Bronchial epithelial cell (primary cell): ENCODE measurements at places on chromosomes 12 and 14. TPM values are rescaled to one million over a fixed set of nuclear protein-coding genes. Genes with fewer than 3 reads are reported as not detected.

Gene LALBA
- total RNA-seq: not detected in 2 replicates

Gene DDX11
- 17.1 and 20.9 TPM in 2 replicates for total RNA-seq

Gene CCDC177
- total RNA-seq: not detected in 2 replicates

Gene MYF6
- total RNA-seq: not detected in 2 replicates

Gene GUCY2C
- total RNA-seq: not detected in 2 replicates

Gene CACNA1C
- not detected in 2 replicates for total RNA-seq

Gene TTC9
- 5.3 and 9.7 TPM in 2 replicates for total RNA-seq

Gene COCH
- 0.26 TPM in 1 of 2 replicates, not detected in the other for total RNA-seq

Gene RNASE3
- total RNA-seq: not detected in 2 replicates

Gene PPP4R4
- total RNA-seq: 14.0 and 23.8 TPM in 2 replicates

Gene SLC10A1
- not detected in 2 replicates for total RNA-seq

Gene SRP54
- total RNA-seq: 86.2 and 87.1 TPM in 2 replicates

Gene RNASE13
- total RNA-seq: not detected in 2 replicates

Gene PPP1R1A
- not detected in 2 replicates for total RNA-seq

Gene FSCB
- not detected in 2 replicates for total RNA-seq

Gene RPGRIP1
- total RNA-seq: not detected in 2 replicates

Gene VWF
- total RNA-seq: 0.26 and 0.51 TPM in 2 replicates

Gene FAM181A
- total RNA-seq: not detected in 2 replicates

Gene NFATC4
- total RNA-seq: 4.7 and 7.3 TPM in 2 replicates

Gene C12orf50
- not detected in 2 replicates for total RNA-seq

Gene KNTC1
- 6.8 and 7.6 TPM in 2 replicates for total RNA-seq
